Stimulated activated CD4-positive, alpha-beta T cell treated with anti-CD3 and anti-CD28 coated beads, Interleukin-15, amount 100 ng/mL, for 1 hour (primary cell): ENCODE measurements at places on chromosomes 7 and 10.

DNA sequence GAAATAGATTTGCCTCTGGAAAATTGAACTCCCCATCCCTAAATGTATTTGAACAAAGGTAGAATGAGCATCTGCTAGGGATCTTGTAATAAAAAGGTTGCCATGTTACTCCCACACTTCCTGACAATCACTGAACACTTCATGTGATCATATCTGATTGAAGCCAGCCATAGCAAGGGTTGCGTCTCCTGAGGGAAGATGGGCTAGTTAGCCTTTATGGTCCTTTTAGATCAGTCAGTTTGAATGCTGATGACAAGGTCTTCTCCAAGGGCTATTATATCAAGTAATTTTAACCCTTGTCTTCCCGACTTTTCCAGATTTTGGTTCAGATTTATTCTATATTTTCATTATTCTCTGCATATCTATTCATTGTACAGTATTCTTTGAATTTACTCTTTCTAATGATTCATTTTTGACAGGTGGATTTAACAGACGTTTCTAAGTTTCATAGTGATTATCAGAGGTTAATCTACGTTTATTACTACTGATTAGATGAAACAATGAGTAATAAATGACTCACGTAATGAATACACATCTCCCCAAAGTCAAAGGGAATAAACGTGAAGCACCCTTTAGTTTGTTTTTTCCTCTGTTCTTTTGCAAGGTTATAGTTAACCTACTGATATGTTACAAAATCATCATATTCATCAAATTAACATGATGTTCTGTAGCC is 28.1 kb downstream of the CSGALNACT2 start:
- DNase-seq: no peak

GRCh38 chr7:118179191-118179590 is 4.8 kb upstream of the LSM8 start:
- no peak for DNase-seq

DNA sequence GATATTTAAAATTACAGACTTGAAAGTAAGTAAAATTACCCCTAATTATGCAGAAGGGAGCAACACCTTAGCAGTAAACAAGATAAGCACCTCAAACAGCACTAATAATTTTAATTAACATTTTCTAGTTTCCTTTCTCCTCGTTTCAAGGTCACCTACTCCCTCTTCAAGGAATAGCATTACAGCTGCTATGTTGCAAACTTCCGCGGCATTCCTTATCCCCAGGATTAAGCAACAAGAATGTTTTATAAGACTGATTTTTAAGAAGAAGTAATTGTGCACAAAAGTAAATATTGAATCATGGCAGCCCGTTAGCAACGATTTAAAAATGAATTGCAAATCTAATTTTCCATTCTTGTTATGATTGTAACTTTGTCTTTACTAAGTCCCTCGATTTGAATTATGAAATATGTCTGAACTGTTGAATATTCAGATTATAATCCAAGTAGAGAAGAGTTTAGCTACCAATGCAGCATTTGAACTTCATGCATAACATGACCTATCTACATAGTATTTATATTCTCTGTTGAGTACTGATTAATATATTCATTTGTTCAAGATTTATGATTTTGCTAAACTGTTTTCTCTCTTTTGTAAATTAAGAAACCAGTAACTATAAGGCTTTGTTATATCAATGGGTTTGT is 593.5 kb upstream of the MGMT start:
- no peak for DNase-seq

GRCh38 chr10:12221323-12222298 is 25.6 kb downstream of the CDC123 start:
- DNase-seq: no peak

DNA sequence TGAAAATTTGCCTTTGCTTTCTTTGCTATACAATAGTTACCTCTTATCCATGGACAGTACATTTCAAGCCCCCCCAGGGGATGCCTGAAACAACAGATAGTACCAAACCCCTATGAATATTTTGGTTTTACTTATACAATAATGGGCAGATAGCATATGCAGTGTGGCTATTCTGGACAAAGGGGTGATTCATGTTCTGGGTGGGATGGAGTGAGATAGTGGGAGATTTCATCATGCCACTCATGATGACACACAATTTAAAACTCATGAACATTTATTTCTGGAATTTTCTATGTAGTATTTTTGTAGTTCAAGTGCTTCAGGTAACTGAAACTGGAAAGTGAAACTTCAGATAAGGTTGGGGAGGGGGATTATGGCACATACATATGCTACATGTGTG is 12.0 kb downstream of the STARD3NL start:
- DNase-seq: no peak

GRCh38 chr7:125654076-125654475 is 724.5 kb upstream of the POT1 start:
- no peak for DNase-seq

GRCh38 chr7:117023325-117023854 is 70.1 kb downstream of the ST7 start:
- DNase-seq: no peak

DNA sequence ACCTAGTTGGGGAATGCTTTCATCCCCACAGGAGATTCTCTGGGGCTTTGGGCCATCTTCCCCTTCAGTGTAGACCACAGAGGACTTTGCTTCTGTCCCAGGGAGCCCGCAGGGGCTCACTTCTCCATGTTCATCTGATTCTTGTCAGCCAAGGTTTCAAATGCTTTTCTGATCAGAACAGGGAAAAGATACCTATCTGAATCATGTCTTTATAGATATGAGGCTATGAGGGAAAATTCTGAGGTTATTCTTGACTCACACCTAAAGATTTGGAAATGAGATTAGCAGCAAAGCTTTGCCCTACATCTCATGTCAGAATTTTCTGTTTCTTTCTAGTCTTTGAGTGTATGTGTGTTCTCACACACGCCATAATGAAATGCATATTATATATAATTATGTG is 53.3 kb downstream of the FIGNL1 start:
- DNase-seq: no peak

GRCh38 chr7:15015545-15016314 is 113.2 kb upstream of the DGKB start:
- no peak for DNase-seq

GRCh38 chr10:106312087-106312486 is 852.4 kb downstream of the SORCS1 start:
- DNase-seq: no peak

DNA sequence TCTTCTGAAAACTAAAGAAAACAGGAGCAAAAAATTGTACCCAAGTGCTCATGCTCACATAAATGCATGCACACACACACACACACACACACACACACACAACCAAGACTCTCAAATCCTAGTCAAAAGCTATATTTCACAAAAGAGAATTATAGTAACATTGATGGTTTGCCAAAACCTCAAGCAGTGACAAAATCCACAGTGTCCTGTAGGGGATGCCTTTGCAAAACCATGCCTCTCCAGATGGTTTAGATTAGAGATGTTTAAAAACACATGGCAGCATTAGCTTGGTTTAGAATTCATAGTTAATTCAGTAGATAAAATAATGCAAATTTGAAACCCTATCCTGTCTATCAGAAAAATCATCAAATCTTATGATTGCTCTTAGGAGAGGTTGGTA is 232.2 kb downstream of the DYNC1I1 start:
- DNase-seq: no peak

DNA sequence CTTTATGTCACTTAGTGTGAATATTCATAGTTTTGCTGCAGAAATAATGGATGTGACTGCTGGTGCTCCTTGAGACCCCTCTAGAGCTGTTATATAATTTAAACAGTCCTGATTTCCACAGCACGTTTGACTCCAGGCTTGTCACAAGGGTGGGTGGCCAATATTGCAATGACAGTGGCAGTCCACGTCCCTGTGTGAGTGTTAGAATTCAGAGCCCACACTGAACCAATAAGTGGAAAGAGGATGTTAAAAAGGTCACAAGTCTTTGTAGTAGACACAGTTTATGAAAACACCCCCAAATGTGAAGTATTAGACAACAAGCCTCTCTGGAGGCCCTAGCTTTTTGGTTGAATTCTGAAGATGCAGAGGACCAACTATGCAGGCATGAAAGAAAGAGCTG is 2.0 kb downstream of the PPP1R17 start:
- no peak for DNase-seq

GRCh38 chr7:22574754-22575520 is 74.9 kb upstream of the STEAP1B start:
- no peak for DNase-seq

DNA sequence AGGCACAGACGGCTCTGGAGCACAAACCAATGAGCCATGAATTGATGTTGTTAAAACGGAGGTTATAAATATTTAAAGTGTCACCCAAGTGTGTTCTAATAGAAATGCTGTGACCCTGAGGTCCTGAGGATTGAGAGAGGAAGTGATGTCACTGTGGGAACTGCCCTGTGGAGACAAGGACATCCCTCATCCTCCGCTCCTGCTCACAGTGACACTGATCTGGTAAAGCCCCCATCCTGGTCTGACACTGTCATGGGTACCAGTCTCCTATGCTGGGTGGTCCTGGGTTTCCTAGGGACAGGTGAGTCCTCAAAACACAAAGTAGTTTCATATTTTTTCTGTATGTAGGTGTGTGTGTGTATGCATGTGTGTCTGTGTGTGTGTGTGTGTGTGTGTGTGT is 237.9 kb upstream of the PRSS1 start:
- no peak for DNase-seq

- DNase-seq: no peak
Measured at GRCh38 chr10:49096890-49097445, 18.4 kb downstream of the VSTM4 start.

DNA sequence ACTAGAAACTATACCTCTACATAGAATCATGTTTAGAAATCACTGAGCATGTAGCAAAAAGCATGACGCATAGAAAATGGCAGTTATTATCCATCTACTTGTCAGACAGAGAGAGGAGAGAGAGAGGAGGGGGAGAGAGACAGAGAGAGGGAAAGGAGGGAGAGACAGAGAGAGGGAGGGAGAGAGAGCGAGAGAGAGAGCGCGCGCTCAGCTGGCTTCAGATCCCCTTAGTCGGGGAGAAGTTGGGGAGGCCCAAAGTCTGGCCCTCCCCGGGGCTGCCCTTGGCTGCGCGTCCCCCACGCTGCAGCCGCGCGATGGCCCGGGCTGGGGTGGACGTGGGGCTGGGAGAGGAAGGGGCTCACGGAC is 37.0 kb downstream of the CNPY1 start:
- DNase-seq: no peak

DNA sequence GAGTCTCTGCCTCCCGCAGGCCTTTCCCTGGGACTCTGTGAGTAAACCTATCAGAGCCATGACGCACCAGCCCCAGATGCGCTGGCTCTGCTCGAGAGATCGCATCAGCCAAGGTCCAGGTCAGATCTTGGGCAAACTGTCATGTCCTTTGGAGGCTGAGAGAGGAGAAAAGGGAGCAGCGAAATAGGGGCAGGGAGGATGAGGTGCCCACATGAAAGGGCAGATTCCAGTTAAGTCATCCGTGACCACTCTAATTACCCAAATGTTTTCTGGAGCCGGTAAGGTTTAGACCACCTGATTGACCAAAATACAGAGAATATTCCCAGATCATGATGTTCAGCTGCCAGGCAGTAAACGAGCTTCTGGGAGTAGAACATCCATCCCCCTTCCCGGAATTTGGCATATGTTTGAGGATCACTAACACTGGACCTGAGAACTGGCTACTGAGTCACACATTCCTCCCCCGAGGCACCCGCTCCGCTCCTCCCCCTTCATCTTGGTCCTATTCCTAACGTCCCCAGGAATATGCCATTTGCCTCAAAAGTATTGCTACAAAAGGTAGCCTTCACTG is 88.0 kb downstream of the FGFR2 start:
- no peak for DNase-seq

GRCh38 chr7:101200862-101201599 is at the start of gene MOGAT3:
TSS of gene MOGAT3 (minus strand) at chr7:101201036. CDS start at chr7:101200854, 182 bp downstream.
- no peak for DNase-seq

DNA sequence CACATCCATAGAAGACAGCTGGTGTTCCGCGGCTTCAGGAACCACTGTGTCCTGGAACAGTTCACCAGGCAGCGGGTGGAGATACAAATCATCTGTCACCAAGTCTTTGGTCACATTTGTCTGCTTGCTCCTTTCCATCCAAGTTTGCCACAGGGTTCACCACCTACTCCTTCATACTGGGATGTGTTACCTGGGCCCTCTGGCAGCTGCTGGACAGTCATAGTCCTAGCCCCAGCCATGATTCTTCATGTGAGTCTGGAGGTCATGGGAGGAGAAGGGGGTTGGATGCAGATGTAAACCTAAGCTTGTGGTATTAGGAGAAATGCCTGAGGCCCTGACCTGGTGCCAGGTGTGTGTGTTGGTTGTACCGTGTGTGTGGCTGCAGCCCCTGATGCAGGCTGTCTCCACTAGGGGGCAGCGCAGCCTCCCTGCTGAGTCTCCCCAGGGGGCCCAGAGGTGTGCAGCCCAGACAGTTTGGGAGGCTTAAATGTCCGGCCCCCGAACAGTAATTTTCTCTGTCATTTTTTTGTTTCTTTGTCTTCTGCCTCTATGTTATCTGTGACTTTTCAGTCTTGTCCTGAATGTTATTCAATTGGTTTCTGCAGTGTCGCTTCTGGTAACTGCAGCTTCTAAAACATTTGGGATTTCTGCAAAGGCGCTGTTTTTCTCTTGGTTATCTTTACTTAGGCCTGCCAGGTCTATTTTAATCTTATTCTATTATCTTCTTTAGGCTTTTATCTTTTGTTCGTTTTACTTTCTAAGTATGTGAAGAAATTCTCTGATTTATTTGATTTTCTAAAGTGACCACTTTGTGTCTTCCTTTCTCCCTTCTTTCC is 14.8 kb downstream of the NPS start:
- no peak for DNase-seq

DNA sequence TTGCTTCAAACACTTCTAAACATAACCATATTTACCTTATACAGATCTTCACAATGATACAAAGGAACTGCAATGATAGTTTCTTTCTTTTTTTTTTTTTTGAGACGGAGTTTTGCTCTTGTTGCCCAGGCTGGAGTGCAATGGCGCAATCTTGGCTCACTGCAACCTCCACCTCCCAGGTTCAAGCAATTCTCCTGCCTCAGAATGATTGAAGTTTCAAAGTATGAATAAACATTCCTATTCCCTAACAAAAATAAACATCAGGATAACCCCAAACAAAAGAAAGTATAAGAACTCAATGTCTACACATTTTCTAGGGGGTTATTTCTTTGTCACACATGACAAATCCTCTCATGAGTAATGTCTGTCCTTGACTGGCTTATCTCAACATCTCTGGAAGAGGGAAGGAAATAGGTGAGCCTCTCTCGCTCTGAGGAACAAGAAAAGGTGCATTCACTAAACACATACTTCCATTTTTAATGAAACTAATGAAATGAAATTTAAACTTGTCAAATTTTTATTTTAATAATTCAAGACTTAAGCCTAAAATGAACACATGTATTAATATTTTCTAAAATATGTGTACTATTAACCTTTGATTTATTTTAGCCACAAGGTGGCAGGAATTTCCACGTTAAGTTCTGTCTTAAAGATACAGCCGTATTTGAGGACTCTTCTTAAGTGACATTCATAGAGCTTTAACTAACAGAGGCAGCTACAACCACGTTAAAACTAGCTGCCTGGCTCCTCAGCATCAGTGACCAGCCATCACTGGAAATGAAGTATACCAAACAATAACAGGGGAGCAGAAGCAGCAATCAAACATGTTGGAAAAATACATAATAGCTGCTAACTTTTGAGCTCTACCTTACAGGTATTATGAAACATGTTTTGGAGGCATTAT is 58.3 kb downstream of the MALSU1 start:
- DNase-seq: no peak

- DNase-seq: no peak
Measured at GRCh38 chr10:75941223-75941801, 509.9 kb downstream of the LRMDA start.

GRCh38 chr10:87603769-87604168 is 55.9 kb upstream of the PAPSS2 start:
- DNase-seq: no peak
